ENCODE measurements at places on chromosomes 12 and 14.

- no peak for DNase-seq
Measured at GRCh38 chr12:46124132-46124847, 133.9 kb upstream of the SCAF11 start.

DNA sequence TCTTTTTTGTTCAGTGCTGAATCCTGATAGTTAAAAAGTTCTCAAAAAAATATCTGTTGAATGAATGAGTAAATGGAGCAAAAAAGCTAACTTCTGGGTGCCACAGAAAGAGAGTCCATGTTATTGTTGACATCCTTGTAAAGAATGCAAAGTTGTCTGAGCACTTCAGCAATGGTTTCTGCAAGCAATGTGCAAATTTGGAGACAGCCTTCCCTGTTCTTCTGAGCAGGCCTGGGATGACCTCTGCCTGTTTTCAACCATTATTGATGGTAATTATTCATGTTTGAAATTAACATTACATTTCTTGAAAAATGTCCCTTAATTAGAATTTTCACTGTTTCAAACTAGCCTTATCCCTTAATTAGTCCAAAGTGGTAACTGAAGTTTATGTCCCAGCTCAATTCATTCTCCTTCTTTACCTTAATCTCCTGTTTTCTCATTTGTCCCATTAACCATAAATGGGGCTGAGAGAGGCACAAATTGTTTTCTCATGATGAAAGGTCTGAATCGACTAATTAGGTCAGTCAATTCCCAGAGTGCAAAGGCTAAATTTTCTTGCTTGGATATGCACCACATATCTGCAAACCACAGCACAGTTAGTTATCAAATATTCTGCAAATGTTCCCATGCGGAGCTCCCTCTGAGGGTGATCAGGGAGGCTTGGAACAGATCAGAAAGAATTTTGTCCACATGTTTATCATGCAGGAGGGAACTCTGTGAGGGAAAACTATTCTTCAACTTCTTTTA is 139.4 kb upstream of the KRR1 start:
- DNase-seq = no peak

- no peak for DNase-seq
Measured at GRCh38 chr14:59997449-59997848, 77.5 kb downstream of the LRRC9 start.

- no peak for DNase-seq
Measured at GRCh38 chr12:58364389-58365086, 423.2 kb downstream of the ATP23 start.

DNA sequence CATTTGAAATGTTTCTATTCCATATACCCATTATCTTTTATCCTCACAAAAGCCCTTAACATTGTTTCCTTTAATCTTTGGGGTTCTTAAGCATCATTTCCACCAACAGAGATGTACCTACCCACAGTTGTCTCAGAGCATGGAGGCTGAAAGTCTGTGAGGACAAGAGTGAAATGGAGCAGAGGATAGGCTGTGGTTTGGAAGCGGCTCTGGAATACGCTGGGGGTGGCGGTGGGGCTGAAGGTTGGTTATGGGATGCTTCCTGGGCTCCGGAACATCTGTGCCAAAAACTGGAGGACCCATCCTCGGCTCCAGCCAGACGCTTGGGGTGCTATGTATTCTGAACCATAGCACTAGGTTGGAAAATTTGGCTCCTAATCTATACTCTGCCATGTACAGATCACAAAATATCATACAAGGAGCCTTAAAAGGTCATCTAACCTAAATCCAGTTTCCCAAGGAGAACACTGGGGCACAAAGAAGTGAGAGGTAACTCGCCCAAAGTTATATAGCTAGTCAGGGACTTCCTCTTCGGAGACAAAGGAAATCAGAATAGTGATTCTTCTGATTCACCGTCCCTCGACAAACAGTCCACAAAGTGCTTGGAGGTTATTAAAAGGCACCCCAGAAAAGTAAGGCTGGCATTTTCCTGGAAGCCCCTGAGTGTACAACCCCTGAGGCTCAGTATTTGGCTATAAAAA is 2.5 kb downstream of the PPP1R3E start:
- DNase-seq = no peak

DNA sequence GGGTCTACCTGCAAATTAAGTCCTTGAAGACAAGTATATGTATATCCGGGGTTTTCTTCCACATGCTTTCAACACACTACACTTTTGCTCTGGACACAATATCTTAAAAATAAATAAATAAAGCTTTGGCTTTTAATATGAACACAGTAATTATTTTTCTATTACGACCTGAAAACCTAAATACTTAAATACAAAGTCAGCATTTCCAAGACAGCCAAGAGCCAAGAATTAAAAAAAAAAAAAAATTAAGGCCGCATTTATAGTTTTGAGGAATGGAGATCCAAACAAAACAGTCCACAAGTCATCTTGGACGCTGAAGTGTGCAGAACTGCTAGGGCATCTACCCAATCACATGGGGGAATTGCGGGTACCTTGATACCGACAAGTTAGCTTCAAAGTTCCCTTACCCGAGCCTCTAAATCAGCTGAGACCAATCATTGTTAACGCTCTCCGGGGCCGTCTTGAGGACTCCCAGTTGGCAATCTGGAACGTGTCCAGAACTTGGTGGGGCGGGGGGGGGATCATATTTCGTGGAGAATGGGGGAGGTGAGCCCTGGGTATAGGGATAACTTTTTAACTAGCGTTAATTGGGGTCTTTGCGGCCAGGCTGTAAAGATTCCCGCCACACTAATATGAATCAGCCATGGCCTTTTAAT is 731 bp upstream of the PCNX4 start:
- DNase-seq = peak; percentile 10

- no peak for DNase-seq
Measured at GRCh38 chr12:129269756-129270495, 416.6 kb downstream of the GLT1D1 start.

GRCh38 chr14:60681271-60681670 is 32.0 kb upstream of the SIX1 start:
- DNase-seq = no peak

GRCh38 chr12:94143951-94144350 is 4.4 kb upstream of the PLXNC1 start:
- DNase-seq = no peak

- DNase-seq = no peak
Measured at GRCh38 chr12:52137746-52138145, 54.1 kb downstream of the KRT80 start.

- no peak for DNase-seq
Measured at GRCh38 chr12:80811957-80812708, 95.4 kb downstream of the MYF5 start.

DNA sequence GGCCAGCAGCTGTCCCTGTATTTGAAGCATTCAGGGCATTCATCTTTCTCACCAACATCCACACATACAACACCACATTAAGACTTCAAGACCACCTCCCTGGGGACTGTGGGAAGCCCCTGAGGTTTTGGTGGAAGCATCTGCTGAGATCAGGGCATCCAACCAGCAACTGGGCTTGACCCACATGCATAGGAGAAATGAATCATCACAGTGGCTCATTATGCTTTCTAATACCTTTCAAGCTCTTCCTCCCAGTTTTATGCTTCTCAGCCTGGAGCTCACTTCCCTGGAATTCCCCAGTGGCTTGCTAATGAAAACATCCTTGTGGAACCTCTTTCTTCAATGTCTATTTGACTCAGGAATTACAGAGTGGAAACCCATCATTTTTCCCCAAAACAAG is 21.4 kb upstream of the CMKLR1 start:
- DNase-seq = no peak

DNA sequence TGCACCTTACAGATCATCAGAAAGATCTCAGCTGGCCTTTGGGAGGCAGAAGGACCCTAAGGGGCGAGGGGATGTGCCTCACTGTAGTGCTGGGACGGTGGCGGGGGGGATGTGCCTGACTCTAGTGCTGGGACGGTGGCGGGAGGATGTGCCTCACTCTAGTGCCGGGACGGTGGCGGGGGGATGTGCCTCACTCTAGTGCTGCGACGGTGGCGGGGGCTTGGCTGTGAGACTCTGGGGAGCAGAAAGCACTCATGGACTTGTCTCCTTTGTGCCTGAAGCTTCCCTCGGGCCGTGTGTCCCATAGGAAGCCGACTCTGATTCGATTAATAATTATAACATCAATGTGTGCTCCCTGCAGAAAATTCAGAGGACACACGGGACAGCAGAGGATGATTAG is 126.6 kb downstream of the ZNF664 start:
- DNase-seq = no peak

DNA sequence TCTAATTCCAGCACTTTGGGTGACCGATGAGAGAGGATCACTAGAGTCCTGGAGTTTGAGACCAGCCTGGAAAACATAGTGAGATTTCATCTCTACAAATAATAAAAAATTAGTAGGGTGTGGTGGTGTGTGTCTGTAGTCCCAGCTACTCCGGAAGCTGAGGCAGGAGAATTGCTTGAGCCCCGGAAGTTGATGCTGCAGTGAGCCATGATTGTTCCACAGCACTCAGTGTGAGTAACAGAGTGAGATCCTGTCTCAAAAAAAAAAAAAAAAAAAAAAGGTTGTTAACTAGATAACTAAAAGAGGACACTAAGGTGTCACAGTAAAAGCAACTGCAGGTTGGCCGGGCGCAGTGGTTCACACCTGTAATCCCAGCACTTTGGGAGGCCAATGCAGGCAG is 121.3 kb upstream of the MAX start:
- DNase-seq = no peak

- no peak for DNase-seq
Measured at GRCh38 chr12:106673141-106673540, 90.3 kb downstream of the RFX4 start.

- no peak for DNase-seq
Measured at GRCh38 chr12:43921666-43922337, 85.9 kb downstream of the TMEM117 start.

GRCh38 chr14:105501504-105502291 is 10.7 kb downstream of the TEDC1 start:
- no peak for DNase-seq

GRCh38 chr12:83559650-83560049 is 872.9 kb downstream of the TMTC2 start:
- no peak for DNase-seq

DNA sequence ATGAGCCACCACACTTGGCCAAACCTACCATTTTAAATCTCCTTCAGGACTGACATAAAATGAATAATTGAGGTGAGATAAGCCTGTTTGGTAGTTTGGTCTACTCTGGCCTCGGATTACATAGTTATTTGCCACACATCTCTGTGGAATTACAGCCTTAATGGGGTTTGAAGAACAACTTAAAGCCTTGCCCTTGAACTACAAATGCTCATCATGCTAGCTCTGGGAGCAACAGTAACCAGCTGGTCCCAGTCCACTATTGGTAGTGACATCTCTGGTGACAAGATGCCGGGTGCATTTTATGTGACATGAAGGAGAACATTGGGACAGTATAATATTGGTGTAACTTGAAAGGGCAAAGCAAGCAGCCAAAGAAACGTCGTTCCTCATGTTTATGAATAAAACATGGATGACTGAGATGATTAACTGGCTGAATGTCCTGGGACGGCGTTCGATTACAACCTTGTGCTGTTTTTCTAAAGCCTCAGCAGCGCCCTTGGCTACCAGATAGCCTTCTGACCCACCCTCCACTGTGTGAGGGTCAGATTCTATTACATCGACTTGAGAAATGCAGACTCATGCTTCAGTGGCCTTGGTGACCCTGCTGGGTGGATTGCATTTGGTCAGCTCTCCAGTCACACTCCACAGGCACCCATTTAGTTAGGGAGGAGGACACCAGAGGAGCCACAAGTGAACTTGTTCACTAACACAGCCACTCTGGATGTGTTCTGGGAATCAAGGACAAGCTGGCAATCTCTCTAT is 41.5 kb downstream of the BEST3 start:
- no peak for DNase-seq

- DNase-seq = peak; percentile 28
Measured at GRCh38 chr12:45726603-45727300, 2.8 kb upstream of the ARID2 start.

GRCh38 chr12:49366096-49366651 is 1.1 kb upstream of the SPATS2 start:
- DNase-seq = no peak
